ENCODE measurements at places on chromosomes 16 and 17.
A peak's percentile ranks its signal among the peaks of the same experiment; 100 is the strongest.

- DNase-seq: no peak
Observed at GRCh38 chr17:81558941-81559806, 7.0 kb upstream of the FAAP100 start.

DNA sequence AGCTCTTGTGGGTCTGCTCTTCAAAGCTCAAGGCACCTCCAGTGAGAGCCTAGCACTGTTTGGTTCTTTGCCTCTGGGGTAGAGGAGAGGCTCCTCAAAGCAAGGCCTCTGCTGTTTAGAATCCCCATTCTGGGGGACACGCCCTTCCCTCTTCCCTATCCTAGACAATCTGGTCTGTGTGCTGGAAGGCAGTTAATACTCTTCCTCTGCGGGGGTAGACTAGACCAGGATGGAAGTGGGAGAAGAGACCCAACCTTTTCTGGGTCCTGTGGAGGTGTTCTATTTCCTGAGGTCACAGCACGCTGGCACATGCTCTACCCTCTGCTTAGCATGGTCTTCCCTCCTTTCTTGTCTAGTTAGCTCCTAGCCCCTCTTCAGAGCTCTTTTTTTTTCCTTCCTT lies 7.7 kb downstream of the ERAL1 start:
- DNase-seq: no peak

DNA sequence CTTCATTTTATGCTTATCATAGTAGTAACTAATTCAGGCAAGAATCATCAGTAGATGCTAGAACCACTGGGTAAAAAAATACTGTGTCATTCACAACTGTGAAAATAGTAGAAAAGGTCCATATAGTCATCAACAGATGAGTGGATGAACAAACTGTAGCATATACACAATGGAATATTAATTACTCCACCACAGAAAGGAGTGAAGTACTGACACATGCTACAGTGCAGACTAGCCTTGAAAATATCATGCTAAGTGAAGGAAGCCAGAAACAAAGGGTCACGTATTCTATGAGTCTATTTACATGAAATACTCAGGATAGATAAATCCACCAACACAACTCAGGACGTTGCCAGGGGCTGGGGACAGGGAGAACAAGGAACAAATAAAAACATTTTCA lies 13.3 kb downstream of the USP22 start:
- no peak for DNase-seq

DNA sequence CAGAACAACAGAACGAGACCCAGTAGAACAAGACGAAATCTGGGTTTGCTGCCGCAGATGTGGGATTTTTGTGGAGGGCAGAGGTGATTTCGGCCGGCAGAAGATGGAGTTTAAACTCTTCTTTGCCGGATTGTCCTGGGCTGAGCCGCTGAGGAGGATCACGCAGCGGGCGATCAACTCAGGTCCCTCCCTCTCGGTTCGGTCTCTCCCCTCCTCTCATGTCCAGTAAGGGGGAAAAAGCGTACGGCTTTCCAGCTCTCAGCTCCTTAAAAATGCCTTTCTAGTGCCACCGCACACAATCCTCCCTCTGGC lies 2.5 kb downstream of the PHF12 start:
- DNase-seq: no peak

DNA sequence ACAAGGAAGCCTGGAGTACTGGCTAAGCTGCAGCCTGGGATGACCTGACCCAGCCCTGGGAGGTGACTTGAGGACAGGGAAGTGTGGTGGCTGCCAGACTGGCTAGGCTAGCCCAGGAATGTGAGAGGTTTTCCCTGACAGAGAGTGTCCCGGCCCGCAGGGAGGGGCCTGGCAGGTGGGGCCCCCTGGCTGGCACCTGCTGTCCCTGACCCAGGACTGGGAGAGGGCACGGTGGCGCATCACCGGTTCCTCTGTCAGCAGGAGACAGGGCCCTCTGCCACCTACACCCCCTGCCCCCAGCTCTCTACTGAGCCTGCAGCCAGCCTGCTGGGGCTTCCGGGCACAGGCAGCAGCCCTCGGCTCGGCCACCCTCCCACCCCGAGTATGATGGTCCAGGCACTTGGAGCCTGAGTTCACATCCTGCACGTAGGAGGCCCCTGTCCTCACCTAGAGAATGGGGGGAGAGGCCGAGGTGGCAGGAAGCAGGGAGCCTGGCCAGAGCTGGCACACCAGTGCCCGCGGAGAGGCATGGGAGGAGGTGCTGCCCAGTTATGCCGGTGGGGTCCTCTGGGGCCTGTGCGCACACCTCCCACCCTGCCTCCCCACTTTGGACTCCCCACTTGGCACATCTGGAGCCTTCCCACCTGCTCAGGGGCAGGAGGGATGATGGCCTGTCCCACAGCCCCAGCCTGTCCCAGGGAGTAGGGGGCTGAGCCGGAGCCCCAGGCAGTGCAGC lies 528 bp downstream of the PRSS27 start:
- DNase-seq: no peak

DNA sequence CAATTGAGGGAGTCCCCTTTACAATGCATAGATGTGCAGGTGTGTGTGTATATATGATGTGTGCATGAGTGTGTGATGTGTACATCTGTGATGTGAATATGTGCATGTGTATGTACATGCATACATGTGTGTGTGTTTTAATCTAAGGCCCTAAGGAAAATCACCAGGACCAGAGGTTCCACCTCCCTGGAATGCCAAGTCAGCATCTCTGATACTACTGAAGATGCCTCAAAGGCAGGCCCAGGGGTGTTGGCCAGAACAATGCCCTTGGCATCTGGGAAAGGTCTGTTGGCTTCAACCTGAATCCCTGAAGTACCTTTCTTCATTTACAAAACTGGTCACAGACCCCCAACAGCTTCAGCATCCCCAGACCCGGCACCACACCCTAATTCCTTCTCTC lies 129.5 kb downstream of the CDYL2 start:
- no peak for DNase-seq

DNA sequence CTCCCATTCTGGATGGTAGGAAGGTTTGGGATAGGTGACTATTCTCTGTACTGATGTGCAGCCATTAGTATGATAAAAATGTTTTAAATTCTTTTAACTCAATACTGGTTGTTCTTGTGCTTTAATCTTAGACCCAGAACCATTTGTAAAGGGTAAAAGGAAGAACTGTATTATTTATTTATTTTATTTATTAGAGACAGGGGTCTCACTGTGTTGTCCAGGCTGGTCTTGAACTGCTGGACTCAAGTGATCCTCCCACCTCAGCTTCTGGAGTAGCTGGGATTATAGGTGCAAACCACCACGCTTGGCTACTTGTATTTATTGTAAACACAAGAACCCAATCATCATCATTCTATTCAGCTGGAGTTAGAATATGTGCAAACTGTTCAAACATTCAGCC lies 2.2 kb upstream of the MOSMO start:
- no peak for DNase-seq

DNA sequence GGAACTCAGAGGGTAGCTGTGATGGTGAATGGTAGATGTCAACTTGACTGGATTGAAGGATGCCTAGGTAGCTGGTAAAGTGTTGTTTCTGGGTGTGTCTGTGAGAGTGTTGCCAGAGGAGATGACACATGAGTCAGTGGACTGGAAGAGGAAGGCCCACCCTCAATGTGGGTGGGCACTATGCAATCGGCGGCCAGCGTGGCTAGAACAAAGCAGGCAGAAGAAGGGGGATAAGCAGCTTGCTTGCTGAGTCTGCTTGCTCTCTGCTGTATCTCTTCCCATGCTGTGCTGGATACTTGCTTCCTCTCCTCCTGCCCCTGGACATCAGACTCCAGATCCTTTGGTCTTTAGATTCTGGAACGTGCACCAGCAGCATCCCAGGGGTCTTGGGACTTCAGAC lies 128.1 kb downstream of the AIPL1 start:
- no peak for DNase-seq

- no peak for DNase-seq
Observed at GRCh38 chr17:62578757-62579487, 48.5 kb upstream of the MRC2 start.

DNA sequence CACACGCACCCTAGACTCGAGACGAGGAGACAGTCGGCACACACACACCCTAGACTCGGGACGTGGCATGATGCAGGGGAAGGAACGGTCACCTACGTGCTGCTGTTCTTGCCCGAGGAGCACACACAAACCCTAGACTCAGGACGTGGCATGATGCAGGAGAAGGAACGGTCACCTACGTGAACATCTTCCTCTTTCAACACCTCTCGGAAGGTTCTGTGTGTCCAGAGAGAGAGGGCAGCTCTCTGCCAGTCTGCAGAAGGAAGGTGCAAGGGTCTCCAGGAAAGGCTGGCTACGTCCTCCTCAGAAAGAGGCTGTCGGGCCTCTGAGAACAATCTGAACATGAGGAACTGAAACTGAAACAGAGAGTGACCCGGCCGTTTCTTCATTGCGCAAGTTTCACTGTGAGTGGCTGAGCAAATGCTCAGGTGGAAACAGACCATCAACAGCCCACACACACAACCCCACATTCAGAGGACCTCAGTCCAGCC lies 43.4 kb downstream of the ZNF276 start:
- peak; percentile 61 for DNase-seq

DNA sequence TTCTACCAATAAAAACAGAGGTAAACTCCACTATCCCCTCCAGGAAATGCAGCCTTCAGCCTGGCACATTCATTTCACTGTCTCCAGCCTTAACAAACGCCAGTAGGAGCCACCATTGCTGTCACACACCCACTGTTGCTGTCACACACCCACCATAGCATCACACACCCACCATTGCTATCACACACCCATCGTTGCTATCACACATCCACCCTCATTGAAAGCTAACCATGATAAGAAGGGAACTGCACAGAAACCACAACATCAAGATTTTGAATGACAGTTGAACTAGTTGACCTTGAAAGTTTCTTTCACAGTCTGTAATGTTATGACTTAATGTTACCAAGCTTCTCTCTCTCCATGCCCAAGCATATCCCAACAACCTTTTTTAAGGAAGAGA lies 38.1 kb downstream of the SHCBP1 start:
- DNase-seq: no peak

- no peak for DNase-seq
Observed at GRCh38 chr16:64238571-64238970, 883.3 kb downstream of the CDH11 start.

GRCh38 chr17:72423718-72424117 lies 302.9 kb downstream of the SOX9 start:
- no peak for DNase-seq

DNA sequence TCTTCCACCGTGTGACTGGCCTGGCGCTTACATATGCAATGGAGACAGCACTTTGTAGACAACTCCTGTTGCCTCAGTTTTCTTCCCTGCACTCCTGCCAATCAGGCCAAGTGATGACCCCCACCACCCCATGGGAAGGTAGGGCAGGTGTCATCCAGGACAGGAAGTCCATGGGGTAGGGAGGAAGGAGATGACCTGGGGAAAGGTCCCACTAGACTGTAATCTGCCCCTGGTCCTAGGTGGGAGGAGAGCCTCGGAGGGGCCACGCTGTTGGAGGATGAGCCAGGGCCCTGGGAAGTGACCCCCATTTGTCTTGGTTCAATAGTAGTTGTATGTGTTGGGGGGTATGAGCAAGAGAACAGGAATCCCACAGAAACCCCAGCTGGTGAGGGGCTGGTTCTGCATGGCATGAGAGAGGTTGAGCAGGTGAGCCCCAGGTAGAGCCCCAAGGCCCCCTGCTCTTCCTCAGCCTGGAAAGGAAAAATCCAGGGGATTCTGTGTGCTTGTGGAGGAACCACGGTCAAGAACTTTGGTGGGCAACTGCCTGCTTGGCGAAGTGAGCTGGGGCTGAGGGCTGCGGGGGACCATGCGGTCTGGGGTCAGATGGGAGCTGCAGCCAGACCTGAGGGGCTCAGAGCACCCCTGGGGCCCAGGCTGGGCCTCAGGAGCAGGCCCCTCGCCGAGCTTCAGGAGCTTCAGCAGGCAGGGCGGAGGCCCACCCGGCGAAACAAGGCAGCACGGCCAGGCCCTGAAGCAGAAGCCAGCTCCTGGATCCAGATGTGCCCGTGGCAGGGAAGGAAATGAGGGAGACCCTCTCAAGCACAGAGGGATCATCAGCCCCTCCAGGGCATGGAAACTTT lies 50.7 kb downstream of the NT5M start:
- DNase-seq: no peak

- DNase-seq: no peak
Observed at GRCh38 chr16:12559714-12560113, 244.0 kb downstream of the CPPED1 start.

DNA sequence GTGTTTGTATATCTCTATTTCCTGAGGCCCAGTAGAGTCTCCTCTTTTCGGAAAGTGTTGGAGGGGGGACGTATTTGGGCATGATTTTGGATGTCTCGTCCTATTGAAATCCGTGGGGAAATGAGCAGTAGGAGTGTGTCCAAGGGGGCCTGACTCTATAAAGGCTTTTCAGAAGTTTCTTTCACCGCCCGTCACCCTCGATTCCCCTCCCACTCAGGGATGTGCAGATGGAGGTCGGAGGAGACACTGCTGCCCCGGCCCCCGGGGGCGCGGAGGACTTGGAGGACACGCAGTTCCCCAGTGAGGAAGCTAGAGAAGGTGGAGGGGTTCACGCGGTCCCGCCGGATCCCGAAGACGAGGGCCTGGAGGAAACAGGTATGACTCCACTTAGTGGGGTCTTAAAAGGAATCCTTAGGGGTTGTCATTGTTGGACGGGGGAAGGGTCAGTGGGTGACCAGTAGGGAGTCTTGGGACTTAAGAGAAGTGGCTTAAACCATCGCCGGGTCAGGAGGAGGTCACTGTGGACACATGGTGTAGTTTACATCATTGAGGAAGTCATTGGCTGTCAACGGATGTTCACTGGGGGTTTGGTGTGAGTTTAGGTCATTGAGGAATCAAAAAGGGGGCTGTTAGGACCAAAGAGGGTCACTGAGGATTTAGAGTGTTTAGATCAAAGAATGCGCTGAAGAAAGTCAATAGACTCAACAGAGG lies 424 bp downstream of the MON1B start:
- DNase-seq: no peak

- DNase-seq: no peak
Observed at GRCh38 chr16:79929260-79929965, 328.9 kb upstream of the MAF start.

All from GM12891 (cell line).